ENCODE measurements at places on chromosomes 3 and 15.

DNA sequence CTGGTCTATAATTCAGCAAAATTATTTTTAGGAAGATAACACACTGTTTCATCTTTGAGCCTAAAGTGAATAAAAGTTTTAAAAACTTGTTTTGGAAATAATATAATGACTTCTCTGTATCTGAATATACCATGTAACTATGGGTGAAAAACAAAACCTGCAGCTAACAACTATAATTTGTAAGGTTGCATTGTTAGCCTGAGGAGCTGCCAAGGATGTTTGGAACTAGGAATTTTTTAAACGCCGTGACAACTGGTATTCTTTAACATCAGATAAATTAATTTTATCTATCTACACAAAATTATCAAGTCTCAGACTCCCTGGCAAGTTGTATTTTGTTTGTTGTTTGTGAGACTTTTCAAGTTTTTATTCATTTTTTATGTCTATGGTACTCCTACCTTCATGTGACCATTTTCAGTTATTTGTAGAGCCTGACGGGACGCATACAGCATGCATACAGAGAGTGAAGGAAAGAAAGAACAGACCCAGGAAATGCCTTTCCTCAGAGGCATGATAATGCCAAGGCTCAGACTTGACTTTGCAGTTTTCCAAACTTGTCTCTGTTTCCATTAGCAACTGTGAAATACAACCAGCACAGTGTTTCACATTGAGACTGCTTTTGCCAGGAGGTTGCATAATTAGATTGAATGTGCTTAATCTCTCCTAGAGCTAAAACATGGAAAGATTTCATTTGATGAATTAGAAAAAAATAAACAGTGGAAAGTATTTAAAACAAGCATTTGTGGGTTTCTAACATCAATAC, 60.8 kb upstream of the ARHGEF26 start:
- no peaks in the 10 kb centered on the region for H3K27me3 ChIP-seq
- DNase-seq = no peak
- no peak overlapping the region for H3K4me3 ChIP-seq

- no peak overlapping the region for H3K27ac ChIP-seq
- DNase-seq = no peak
- H3K4me1 ChIP-seq = no peaks in the 10 kb centered on the region
- H3K36me3 ChIP-seq = peaks cover 4% of the 10 kb centered on the region
- H3K4me3 ChIP-seq = no peak overlapping the region
Observed at GRCh38 chr3:194025951-194026350, 110.0 kb upstream of the HES1 start.

DNA sequence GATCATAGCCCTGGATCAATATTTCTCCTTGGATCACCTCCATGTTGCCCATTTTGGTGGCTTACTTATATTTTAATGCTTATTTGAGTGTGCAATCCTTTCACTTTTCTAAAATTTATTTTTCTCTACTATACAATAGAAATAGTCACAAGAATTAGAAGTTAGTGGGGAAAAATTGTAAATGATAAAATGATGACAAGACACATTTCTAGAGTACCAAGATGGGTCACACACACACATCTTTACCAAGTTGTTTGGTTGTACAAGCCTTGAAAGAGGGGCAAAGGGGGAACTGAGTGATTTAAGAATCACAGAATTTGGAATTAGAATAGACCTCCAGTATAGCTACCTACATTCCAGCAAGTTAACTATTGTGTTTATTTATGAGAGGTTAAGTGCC, 545.8 kb downstream of the RBMS3 start:
- no peaks in the 10 kb centered on the region for H3K27me3 ChIP-seq
- H3K4me1 ChIP-seq = no peaks in the 10 kb centered on the region
- no peak overlapping the region for H3K4me3 ChIP-seq
- DNase-seq = no peak

- peaks cover 53% of the 10 kb centered on the region for H3K4me1 ChIP-seq
- no peak for DNase-seq
- H3K36me3 ChIP-seq = no peaks in the 10 kb centered on the region
- no peak overlapping the region for H3K4me3 ChIP-seq
- H3K27ac ChIP-seq = peak overlapping the region; percentile 75
Observed at GRCh38 chr3:153247331-153248330, 85.6 kb downstream of the RAP2B start.

DNA sequence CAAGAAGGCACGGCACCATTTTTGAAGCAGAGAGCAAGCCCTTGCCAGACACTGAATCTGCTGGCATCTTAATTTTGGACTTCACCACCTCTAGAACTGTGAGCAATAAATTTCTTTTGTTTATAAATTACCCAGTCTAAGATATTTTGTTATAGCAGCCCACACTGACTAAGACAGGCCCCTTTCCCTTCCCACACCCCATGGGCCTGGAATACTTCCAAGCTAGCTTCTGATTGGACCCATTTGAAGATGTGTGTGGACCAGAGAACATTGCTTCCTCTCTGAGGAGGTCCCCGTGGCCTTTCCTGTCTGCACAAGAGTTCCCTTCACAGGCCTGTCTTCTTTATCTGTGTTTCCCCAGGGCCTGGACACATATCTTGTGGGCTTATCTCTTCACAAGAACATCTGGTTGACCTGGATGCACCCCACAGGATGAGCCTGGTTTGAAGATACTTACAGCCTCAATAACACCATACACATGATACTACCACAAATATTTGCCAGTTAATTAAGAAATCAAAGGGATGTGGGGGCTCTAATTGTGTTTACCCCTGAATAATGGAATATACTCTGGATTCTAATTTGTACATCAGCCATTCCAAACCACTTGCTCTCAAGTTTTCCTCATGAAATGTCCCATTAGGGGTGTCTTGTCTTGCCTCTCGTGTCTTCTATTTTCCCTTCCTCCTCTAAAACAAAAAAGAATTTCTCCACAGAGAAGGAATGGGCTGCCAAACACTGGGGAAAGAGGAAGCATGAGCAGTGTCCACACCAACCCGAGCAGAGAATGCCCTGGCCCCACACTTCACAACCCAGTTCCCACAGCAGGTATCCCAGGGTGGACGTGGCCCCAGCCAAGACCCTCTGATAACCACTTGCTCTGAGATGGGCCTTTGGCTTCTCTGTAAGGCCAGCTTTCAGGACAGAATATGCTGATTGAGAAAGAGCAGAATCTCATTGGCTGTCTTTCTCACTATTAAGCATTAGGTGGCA, 42.5 kb downstream of the GLB1 start:
- no peaks in the 10 kb centered on the region for H3K27me3 ChIP-seq
- peaks cover 40% of the 10 kb centered on the region for H3K4me1 ChIP-seq
- peak overlapping the region; percentile 91 for H3K27ac ChIP-seq
- DNase-seq = no peak
- peak overlapping the region; percentile 76 for H3K4me3 ChIP-seq

DNA sequence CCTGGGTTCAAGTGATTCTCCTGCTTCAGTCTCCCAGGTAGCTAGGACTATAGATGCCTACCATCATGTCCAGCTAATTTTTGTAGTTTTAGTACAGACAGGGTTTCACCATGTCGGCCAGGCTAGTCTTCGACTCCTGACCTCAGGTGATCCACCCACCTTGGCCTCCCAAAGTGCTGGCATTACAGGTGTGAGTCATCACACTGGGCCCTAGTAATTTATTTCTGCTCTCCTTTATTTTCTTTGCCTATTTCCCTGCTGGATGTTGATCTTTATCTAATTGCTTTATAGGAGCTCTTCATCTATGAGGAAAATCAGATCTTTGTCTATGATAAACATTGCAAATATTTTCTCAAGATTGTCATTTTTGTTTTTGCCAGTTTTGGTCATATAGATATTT, 31.7 kb downstream of the UQCC5 start:
- no peaks in the 10 kb centered on the region for H3K4me1 ChIP-seq
- no peak overlapping the region for H3K4me3 ChIP-seq
- H3K27me3 ChIP-seq = no peaks in the 10 kb centered on the region
- peaks cover 39% of the 10 kb centered on the region for H3K36me3 ChIP-seq
- DNase-seq = no peak

DNA sequence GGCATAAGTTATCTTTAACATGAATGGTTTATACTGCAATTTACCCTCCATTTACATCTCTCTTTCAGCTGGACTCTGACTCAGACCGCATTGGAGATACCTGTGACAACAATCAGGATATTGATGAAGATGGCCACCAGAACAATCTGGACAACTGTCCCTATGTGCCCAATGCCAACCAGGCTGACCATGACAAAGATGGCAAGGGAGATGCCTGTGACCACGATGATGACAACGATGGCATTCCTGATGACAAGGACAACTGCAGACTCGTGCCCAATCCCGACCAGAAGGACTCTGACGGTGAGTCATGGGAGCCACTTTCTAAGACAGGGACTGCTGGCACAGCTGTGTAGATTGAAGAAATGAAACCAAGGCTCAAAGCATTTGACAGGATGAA, 11.6 kb downstream of the THBS1 start:
- H3K4me3 ChIP-seq = no peak overlapping the region
- H3K36me3 ChIP-seq = peaks cover 9% of the 10 kb centered on the region
- no peak for DNase-seq
- no peak overlapping the region for H3K27ac ChIP-seq
- no peaks in the 10 kb centered on the region for H3K27me3 ChIP-seq

GRCh38 chr15:29401644-29402043, 132.0 kb upstream of the NSMCE3 start:
- no peak overlapping the region for H3K4me3 ChIP-seq
- no peaks in the 10 kb centered on the region for H3K4me1 ChIP-seq
- no peaks in the 10 kb centered on the region for H3K36me3 ChIP-seq
- H3K27me3 ChIP-seq = peaks cover 15% of the 10 kb centered on the region

DNA sequence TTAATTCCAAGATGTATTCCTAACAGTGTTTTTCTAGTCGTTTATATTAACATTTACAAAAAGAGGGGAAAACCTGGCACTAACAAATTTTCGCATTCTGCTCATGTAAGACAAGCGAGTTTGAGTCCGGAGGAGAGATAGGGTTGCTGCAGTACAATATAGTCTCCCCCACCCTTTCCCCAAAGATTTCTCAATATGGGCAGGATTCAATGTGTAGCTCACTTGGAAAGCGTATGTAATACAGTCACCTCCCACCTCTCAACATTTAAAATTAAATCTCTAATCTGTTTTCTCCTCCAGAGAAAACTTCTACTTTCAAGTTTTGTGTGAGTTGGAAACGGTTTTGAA, 57.9 kb downstream of the CMSS1 start:
- DNase-seq = no peak
- no peaks in the 10 kb centered on the region for H3K27me3 ChIP-seq
- H3K36me3 ChIP-seq = peaks cover 2% of the 10 kb centered on the region

DNA sequence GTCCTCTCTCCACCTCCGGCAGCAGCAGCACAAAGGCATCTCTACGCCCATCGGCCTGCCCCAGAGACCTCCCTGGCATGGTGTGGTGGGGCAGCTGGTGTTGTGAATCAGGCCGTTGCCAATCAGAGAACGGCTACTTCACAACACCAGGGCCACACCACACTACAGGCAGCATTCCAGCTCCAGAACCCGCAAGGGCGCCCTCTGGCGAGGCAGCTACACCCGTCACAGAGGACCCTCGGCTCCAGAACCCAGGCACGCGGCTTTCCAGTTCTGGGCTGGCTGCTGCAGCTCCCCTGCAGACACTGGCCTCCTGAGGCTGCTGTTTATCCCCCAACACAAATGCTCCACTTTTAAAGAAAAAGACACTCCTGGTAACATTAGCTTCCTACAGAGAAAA, 127.5 kb upstream of the TOPAZ1 start:
- H3K27me3 ChIP-seq = peaks cover 22% of the 10 kb centered on the region
- H3K36me3 ChIP-seq = peaks cover 2% of the 10 kb centered on the region
- peak; percentile 8 for DNase-seq
- no peak overlapping the region for H3K4me3 ChIP-seq

GRCh38 chr15:29774900-29775299, 47.4 kb downstream of the TJP1 start:
- no peak overlapping the region for H3K27ac ChIP-seq
- H3K36me3 ChIP-seq = no peaks in the 10 kb centered on the region
- H3K4me3 ChIP-seq = no peak overlapping the region

DNA sequence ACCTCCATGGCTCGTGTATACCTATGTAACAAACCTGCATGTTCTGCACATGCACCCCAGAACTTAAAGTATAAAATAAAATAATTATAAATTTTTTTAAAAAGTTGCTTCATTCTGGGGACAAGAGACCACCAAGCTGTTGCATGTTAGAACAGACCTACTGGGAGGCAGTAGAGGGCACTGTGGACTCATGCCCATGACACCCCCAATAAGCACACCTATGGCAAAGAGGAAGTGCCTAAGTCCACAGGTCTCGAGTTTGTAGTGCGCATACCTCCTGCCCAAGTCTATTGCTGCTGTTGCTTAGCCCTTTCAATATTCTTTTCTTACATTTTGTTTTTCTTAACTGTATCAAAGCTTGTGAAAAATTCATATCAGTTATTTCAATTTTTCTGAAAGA, 267.9 kb upstream of the THBS1 start:
- H3K27ac ChIP-seq = no peak overlapping the region
- H3K4me1 ChIP-seq = no peaks in the 10 kb centered on the region

- H3K4me3 ChIP-seq = peak overlapping the region; percentile 69
- peaks cover 16% of the 10 kb centered on the region for H3K4me1 ChIP-seq
- DNase-seq = no peak
- peaks cover 12% of the 10 kb centered on the region for H3K36me3 ChIP-seq
- H3K27me3 ChIP-seq = peaks cover 11% of the 10 kb centered on the region
- no peak overlapping the region for H3K27ac ChIP-seq
Observed at GRCh38 chr15:99929266-99929665, 196.0 kb upstream of the LYSMD4 start.

DNA sequence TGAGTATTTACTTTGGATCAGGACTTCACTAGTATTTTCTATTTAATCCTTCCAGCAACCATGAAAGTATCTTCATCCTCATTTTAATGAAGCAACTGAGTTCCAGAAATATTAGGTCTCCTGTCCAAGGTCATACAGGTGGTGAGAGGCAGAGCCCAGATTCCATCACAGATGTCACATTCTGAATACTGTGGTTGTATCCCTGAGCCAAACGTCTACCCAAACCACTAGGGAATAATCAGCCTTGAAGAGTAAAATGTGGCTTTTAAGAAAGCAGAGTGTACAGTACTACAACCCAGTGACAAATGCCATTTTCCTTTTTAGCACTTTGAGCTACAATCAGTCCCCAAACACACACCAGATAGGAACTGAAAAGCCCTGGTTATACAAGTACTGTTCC, 93.3 kb upstream of the TRIM42 start:
- no peak overlapping the region for H3K27ac ChIP-seq
- DNase-seq = no peak
- H3K4me3 ChIP-seq = no peak overlapping the region
- peaks cover 16% of the 10 kb centered on the region for H3K27me3 ChIP-seq
- H3K36me3 ChIP-seq = no peaks in the 10 kb centered on the region
